ENCODE measurements at places on chromosomes 2 and 18.

GRCh38 chr2:223863491-223863890 is 26.1 kb upstream of the AP1S3 start:
- DNase-seq: no peak

DNA sequence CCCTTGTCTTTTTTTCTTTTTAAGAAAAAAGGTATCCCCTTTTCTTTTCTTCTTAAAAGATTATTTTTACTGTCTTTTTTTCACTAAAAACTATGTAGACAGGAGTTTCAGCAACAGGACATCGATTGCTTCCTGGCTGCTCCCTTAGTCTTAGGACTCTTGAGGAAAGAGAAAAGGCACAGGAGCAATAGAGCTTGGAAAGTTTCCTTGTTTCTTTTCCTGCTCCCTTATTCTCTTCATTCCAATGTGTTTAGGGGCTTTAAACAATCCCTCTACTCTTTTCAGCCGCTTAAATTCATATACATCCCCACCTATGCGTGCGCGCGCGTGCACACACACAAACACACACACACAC is 225.9 kb upstream of the FBXO11 start:
- DNase-seq: no peak

DNA sequence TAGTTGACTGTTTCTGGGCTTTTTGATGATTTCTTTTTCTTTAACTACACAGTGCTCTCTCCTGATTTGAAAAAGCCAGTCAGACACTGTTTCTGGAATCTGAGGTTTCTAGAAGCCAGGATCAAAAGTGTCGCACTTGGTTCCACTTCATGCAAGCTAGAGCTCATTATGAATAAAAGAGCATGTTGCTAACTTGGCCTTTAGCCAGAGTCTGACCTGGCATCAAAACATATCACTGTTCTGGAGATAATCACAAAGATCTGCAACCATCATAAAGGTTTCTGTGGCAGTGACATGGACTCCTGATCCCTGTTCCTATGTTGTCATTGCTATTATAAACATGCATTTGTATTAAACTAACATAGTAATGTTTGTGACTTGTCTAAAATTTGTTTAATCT is 76.1 kb upstream of the MAPRE2 start:
- no peak for DNase-seq

- DNase-seq: no peak
Measured at GRCh38 chr2:67255933-67256615, 141.1 kb upstream of the ETAA1 start.

DNA sequence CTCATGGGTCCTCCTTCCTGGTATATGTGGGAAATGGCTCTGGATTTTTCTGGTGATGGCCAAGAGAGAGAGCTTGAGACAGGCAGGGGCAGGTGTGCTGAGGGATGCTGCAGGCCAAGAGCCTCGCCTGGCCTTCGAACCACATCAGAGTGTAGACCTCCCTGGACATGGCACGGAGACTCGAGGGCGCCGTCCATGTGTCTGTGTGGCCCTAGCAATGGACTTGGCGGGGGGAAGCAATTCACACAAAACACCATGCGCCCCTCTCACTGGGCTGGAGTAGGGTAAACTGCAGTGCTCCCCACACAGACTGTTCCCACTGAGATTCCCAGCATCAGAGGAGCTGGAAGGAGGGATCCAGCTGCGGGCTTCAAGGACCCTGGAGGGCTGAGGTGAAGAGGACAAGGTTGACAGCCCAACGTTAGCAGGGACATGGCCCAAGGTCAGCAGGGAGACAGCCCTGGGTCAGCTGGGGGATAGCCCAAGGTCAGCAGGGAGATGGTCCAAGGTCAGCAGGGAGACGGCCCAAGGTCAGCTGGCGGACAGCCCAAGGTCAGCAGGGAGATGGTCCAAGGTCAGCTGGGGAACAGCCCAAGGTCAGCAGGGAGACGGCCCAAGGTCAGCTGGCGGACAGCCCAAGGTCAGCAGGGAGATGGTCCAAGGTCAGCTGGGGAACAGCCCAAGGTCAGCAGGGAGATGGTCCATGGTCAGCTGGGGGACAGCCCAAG is 75.4 kb upstream of the HDAC4 start:
- no peak for DNase-seq

DNA sequence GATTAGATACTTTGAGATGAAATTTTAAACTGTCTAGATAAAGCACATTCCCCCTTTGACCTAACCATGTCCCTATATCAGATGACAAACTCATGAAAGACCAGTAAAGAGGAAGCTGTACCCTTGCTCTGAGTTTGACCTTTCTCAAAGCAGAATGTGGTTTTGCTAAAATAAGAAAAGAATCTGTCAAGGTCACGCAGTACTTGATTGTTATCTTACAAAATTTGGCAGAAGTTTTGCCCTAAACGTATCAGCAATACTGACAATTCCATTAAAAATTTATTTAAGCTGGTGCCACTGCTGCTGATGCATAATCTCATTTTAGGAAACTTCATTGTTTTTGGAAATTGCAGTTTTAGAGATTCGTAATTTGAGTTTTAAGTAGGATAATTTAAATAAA is 31.2 kb upstream of the GALM start:
- DNase-seq: no peak

GRCh38 chr2:160208655-160209515 is 8.8 kb upstream of the ITGB6 start:
- DNase-seq: no peak

DNA sequence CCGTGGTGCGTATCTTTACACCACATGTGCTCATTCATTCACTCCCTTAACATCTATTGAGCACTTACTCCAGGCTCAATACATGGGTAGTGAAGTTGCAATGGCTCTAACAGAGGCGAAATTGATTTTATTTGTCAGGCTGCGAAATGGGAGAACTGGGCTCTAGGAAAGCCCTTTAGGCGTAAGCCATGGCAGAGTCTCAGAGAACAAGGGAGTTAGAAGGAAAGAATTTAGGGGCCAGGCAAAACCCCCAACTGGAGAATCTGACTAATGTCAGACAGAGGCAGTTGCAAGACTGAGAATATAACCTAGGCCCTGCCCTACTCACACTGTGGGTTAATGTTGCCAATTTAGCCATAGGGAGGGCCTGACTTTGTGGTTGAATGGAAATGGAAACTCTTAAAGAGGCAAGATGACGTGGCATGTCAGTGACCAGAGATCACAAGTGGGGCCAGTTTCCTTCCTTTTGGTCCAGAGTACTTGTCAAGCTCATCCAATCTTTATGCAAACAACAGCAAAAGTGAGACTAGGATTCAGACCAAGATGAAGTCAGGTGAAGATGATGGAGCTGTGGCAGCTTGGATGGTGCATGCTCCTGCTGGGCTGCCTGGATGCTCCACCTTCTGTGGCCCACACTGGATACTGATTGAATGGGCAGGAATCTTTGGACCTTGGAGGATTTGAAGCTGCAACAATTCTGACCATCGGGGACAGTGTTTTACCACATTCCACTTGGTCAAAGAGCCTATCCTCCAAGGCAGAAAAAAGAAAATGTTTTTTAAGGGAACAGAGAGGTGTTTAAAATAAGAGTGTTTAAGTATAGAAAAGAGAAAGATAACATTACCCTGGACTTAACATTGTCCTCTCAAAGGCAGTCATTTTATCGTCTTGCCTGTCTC is 92.2 kb downstream of the CAPN13 start:
- DNase-seq: no peak

DNA sequence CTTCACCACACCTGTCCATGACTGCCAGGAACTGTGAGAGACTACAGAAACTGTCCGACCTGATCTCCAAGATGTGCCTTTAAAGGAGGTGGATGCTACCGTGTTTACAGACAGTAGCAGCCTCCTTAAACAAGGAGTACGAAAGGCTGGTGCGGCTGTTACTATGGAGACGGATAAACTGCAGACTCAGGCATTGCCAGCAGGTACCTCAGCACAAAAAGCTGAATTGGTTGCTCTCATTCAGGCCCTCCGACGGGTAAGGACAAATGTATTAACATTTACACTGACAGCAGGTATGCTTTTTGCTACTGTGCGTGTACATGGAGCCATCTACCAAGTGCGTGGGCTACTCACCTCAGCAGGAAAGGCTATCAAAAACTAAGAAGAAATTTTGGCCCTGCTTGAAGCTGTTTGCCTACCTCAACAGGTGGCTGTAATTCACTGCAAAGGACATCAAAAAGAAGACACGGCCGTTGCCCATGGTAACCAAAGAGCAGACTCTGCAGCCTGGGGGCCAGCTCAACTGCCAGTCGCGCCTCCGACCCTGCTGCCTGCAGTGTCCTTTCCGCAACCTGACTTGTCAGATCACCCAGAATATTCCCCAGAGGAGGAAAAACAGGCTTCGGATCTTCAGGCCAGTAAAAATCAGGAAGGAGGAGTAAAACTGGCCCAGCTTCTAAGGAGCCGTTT is 30.9 kb downstream of the SKA1 start:
- no peak for DNase-seq
